ENCODE measurements at places on chromosomes 13 and 19.

GRCh38 chr13:77002590-77003190 is 10.8 kb downstream of the CLN5 start:
- DNase-seq: no peak

DNA sequence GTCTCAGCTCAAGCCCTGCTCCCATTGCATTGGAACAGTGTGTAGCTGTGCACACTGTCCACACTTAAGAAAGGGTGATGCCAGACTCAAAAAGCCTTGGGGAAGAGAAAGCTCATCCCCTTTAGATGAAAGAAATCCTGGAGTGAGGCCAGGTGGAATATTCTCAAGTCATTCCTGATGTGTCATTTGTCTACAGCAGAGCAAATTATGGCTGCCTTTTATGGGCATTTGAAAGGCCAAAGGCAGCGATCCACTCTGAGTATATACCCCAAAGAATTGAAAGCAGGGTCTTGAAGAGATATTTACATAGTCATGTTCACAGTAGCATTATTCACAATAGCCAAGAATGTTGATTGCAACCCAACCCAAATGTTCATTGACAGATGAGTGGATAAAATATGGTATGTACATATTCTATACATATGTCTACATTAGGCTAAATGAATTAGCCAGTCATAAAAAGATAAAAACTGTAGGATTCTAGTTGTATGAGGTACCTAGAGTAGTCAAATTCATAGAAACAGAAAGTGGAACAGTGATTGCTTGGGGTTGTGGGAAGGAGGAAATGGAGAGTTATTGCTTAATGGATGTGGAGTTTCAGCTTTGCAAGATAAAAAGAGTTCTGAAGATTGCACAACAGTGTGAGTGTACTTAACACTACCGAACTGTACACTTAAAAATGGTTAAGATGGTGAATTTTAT is 214.9 kb downstream of the KCNRG start:
- DNase-seq: no peak

DNA sequence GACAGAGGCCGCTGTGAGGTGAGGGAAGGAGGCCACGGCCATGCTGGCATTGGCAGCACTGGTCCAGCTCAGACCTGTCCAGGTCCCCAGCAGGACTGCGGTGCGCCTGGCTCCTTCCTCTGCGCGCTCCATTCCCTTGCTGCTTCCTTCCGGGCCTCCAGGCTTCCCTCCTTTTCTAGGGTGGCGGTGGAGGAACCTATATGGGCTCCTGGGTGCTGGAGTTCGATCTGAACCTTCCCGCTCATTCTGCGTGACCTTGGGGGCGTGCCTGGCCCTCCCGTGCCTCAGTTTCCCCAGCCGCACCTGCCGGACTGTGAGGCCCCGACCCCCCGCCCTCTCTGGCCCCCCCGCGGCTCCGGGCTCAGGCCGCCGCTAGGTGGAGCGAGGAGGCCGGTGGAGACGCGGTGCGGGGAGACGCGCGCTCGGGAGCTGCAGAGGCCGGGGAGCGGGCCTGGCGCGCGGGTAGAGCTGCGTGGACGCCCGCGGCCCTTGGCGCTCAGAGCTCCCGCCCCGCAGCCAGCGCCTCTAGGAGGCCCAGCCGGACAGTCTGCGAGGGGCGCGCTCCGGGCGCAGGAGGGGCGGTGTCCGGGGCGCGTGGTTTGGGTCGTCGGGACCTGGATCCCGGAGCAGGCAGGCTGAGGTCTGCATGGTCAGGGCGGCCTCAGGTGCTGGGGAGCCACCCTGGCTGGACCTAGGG is 29.9 kb downstream of the EFNA2 start:
- peak; percentile 45 for DNase-seq

DNA sequence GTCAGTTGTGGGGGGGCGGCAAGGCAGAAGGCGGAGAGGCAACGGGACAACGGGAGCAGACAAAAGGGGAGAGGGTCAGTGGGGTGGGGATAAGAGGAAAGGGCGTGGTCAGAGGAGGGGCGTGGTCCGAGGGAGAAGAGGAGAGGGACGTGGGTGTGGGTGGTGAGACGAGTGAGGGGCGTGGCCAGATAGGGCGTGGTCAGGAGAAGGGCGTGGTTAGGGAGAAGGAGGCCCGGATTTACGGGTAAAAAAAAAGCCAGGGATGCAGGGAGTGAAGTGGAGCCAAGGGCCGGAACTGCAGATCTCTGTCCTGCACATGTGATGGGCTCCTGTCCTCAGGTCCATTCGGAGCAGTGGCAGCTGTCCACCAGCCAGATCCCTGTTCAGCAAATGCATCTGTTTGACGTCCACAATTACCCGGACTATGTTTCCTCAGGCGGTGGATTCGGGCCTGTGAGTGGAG is 21.5 kb downstream of the CPT1C start:
- DNase-seq: no peak

GRCh38 chr19:7830272-7830771 is 304 bp downstream of the EVI5L start:
- DNase-seq: no peak

DNA sequence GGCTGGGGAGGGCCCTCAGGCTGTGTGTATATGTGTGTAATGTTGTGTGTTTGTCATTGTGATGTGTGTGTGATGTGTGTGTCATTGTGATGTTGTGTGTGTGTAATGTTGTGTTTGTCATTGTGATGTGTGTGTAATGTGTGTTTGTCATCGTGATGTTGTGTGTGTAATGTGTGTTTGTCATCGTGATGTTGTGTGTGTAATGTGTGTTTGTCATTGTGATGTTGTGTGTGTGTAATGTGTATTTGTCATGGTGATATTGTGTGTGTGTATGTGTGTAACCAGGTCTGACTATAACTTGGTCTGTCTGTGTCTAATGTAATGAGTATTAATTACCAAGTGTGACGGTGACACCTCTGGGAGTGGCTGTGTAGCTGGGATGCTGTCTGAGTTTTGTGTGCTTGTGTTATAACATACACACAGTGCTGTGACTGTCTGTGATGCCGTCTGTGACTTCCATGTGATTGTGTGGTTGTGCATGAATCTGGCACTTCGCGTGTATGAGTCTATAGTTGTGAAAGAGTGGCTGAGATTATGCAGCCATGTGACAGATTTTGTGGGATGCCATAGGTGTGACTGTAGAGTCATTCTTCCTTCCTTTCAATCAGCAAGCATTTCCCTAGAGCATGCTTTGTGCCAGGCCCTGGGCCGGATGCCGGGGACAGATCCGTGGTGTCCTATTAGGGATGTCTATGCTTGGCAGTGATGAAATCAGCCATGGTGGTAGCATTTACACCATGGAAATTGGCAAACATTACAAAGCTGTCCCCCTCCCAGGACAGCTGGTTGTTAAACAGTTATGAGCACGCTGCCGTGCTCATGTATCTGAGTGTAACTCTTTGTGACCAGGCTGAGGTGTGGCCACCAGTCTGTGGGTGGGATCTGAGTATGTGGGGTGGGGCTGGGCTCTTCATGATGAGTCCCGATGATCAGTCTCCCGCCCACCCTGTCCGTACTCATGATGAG is 6.4 kb downstream of the TNFSF14 start:
- DNase-seq: no peak

- DNase-seq: no peak
Observed at GRCh38 chr19:49110567-49110966, 3.6 kb upstream of the LIN7B start.

DNA sequence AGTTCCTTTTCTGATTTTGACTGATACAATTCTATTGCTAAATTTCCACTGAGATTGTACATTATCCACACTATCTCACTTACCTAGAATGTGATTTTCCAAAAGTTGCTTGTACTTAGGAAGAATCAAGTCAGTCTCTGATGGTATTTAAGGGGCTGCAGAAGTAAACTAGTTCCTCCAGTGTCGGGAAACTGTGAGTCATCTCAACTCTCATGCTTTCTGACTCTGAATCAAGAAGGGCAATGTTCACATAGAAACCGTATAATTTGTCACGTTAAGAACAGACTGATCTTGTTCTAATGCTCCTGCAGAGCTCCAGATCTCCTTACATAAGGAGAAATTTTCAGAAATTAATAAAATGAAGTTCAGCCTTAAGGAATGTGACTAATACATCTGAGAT is 369.3 kb downstream of the KLF5 start:
- DNase-seq: no peak

GRCh38 chr19:35869327-35870123 is 1.2 kb downstream of the APLP1 start:
- DNase-seq: peak; percentile 81

GRCh38 chr13:111058796-111059506 is 56.2 kb upstream of the ARHGEF7 start:
- no peak for DNase-seq

GRCh38 chr13:37526710-37527473 is 71.7 kb downstream of the POSTN start:
- no peak for DNase-seq

GRCh38 chr13:50921706-50922105 is 12.1 kb downstream of the RNASEH2B start:
- no peak for DNase-seq

GRCh38 chr19:35760711-35761349 is 2.9 kb downstream of the PROSER3 start:
- DNase-seq: no peak

DNA sequence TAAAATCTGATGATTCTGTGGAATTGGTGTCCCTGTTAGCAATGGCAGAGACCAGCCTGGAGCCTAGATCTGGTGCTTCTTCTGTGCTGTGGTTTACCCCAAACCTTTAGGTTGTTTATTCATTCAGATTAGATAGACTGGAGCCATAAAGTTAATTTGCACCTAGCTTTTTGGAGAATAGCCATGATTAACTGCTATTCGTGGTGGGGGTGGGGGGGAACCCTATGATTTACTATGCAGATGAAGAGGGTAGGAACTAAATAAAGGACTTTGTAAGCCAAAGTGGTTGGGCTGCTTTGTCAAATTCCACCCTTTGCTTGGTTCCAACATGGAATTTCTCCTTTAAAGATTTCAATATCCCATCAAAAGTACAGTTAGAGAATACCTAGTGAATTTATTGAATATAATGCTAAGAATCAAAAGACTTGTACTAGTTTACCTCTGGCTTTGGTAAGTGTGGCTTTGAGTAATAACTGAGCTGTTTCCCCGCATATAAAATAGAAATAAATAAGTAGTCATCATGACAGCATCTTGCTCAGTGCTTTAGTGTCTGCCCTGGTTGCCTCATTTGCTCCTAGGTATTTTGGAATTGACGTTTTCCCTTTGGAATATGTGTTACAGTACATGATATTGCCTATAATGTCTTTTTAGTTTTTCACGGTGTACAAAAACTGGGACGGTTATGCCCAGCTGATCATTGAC is 27.6 kb downstream of the SKA3 start:
- DNase-seq: no peak

- no peak for DNase-seq
Observed at GRCh38 chr13:97802213-97802612, 151.3 kb upstream of the IPO5 start.

DNA sequence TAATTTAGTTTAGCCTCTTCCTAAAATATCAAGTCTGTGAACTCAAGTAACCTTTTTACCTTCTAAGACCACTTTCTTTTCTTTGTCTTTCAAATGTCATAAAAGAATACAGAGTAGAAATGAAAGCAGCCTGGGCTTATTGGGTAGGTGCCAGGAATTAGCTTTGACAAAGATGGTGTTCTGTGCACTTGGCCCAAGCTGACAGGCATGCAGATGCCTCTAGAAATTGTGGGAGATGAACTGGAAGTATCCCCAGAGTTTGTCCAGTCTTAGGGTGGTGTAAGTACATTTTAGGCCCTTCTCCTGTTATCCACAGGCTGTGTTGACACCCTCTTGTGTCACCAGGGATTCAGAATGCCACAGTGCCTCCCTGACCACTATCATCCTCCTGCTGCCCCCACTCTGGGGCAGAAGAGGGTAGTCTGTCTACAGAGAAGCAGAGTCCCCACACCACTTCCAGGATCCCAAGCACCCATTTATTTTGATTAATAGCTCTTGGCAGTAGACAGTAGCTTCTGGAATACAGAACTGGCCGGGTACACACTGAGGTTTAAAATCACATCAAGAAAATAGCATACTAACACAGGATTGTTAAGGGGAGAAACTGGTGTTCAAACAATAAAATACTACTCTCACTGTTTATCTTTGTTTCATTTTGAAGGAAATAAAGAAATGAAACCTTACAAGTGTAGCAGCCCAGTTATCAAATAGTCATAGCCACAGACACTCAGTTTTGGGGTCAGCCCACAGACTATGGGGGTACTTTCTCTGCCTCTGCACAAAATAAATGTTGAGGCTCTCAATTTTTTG is 343.2 kb downstream of the KCNRG start:
- DNase-seq: no peak

- no peak for DNase-seq
Observed at GRCh38 chr13:36981156-36981743, 17.9 kb downstream of the ALG5 start.

DNA sequence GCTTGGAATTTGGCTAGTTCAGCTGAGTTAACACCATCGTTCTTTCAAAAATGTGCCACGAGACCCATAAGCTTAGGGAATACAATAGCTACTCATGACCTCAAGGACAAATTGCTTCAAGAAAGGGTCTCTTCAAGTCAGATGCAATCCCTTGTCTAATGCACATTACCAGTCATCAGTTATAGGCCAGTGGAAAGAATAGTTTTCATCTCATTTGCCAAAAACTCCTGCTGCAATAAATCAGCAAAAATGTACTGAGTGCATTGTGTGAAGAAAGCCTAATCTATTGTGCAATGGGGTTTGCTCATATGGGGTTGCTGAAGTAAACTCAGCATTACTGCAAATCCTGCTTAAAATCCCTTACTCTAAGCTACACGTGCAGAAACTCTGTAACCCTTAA is 208.3 kb upstream of the NBEA start:
- no peak for DNase-seq

DNA sequence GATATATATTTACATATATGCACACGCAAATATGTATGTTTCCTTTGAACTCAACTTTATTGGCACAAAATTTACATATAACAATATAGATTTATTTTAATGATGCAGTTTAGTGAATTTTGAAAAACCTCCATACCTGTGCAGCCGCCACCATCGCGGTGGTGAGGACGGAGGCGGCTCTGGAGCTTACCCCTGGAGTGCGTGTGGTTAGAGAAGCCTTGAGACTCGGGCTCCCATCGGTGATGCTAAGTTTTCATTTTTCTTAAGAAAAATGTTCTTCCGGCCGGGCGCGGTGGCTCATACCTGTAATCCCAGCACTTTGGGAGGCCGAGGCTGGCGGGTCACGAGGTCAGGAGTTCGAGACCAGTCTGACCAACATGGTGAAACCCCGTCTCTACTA is 31.8 kb downstream of the GJA3 start:
- no peak for DNase-seq

DNA sequence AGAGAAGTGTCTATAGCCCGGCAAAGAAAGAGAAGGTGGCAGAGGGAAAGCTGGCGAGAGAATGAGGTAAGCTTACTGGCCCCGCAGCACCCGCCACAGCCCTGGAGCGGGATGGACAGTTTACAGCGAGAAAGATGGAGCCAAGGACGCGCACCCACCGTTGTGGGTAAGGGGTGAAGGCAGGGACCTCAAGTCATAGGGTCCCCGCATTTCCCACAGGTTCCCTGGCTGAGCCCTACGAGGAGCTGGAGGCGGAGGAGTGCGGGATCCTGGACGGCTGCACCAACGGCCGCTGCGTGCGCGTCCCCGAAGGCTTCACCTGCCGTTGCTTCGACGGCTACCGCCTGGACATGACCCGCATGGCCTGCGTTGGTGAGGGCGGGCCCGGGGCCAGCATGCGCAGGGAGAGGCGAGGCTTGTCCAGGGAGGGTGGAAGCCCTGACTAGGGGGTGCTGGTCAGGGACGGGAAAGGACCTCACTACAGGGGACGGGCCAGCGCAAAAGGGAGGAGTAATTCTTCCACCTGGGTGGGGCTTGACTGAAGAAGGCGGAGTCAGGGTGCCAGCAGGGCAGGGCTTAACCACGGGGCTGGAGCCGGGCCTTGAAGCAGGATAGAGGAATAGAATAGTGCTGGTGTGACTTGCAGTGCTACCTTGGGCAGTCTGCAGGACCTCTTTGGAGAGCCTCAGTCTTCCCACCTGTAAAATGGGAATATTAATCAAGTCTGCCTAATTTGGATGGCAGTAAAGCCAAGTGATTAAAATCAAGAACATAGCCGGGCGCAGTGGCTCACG is 26.5 kb downstream of the LTBP4 start:
- DNase-seq: peak; percentile 23

Measured in activated T-cell treated with anti-CD3 and anti-CD28 coated beads, Interleukin-2, amount 50 U/mL, for 1 hour (primary cell).